Stimulated activated CD4-positive, alpha-beta T cell treated with anti-CD3 and anti-CD28 coated beads, TNF-alpha, amount 100 ng/mL, for 1 hour (primary cell): ENCODE measurements at places on chromosomes 2 and 18.

GRCh38 chr2:120873958-120874887, 138.6 kb downstream of the GLI2 start:
- no peak for DNase-seq

DNA sequence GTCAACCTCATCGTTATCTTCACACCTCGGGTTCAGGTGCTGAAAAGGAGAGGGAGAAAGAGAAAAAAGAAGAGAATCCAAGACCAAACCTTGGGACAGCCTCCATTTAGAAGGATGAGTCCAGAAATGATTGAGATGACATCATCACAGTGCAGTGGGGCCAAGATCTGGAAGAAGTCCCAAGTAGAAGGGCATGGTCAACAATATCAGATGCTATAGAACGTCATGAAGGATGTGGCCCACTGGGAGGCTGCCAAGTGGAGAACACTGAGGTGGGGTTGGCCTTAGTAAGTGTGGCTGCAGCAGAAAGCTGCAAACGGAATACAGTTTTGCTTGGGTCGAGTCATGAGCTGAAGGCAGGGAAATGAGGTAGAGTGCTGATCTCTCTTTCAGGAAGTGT, 91.1 kb upstream of the FZD7 start:
- no peak for DNase-seq

- no peak for DNase-seq
Observed at GRCh38 chr18:78074400-78075020, 824.9 kb downstream of the GALR1 start.

- no peak for DNase-seq
Observed at GRCh38 chr2:213834746-213835145, 550.5 kb downstream of the SPAG16 start.

GRCh38 chr2:196961889-196962288, 35.4 kb upstream of the PGAP1 start:
- DNase-seq: no peak

DNA sequence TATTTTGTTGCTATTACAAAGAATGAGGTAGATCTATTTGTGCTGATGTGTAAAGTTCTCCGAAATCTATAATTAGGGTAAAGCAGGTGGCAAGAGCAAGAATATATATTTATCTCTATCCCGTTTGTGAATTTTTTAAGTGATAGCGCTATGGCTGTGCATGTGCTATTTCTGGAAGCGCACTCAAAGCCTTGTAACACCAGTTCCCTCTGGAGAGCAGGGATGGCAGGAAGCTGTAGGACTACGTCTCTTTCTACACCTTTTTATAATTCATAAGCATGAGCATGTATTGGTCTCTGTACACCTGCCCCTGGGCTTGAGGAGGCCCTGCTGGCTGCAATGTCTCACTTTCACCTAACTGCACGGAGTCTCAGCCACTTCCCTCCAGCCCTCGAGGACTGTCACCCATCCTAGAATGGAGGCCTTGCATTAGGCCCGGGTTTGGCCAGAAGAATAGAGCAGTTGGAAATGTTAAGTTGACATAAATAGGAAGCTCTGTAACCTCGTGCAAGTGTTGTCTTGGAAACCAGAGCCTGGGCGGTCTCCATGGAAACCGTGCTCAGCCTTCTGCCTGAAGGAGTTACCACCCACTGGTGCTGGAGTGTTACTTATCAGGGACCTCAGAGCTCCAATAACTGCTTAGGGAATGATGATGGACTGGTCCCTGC, 20.9 kb downstream of the ITM2C start:
- DNase-seq: no peak

DNA sequence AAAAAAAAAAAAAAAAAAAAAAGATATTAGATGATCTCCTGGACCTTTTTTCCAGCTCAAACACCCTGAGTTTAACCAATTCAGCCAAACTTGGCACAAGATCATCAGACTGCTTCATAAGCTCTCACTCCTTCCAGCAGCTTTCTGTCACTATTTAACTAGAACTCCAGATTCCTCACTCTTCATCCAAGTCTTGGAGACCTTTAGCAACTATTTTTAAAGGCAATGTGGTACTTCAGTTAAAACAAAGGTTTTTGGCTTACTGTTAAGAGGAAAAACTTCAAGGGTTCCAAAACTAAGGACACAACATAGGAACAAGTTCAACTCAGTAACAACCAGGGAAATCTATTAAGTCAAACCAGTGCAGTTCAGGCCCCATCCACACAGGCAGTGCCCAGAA, 23.2 kb downstream of the LAMA1 start:
- DNase-seq: no peak

- DNase-seq: no peak
Observed at GRCh38 chr2:79511320-79511951, 1.4 kb upstream of the CTNNA2 start.

GRCh38 chr18:50027996-50028395, 167.0 kb downstream of the MYO5B start:
- DNase-seq: no peak

- no peak for DNase-seq
Observed at GRCh38 chr2:57207191-57207590, 839.4 kb upstream of the VRK2 start.

DNA sequence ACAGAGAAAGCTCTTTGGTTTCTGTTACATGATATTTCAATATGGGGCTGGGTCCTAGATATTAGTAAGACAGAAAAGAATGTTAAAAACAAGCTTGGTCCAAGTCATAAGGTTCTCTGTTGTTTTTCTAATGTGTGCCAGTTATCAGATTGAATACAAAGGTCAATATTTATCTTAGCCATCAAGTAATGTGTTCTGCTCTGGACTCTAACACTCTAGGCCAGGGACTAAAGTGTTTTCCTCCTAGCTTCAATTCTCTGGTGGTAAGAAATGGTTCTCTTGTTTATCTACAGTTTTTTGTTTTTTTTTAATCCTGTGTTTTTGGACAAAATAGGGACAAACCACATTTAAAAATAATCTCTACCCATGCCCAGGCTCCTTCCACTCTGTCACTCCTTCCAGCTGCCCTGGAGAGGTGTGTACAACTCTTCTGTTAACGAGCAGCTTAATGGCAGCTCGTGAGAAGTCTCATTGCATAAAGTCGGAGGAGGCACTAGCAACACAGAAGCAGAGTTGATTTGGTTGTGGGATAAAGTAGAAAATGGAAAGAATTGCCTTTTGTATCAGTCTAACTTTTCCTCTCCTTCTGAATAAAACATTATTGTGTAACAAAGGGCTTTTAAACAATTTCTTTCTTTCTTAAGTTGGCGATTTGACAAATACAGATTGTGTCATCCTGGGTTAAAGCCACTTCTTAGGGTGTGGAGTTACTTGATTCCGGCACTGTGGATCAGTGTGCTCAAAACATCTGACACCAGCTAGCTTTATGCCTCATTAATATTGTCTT, 8.0 kb upstream of the SESTD1 start:
- no peak for DNase-seq

DNA sequence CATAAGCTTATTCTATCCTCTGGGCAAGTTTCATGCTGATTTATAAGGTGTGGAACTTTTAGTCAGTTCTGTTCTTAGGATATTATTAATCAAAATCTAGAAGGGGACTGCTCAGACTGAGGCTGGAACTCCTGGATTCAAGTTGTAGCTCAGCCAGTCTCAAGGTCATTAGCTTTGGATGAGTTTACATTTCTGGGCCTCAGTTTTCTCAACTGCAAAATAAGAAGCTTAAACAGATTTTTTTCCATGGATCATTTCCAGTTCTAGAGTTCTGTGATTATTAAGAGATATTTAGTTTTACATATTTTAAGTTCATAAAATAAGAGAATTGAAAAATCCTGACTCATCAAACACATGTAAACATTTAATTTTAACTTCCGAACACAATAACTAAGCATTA, 442.5 kb upstream of the PKDCC start:
- DNase-seq: no peak

DNA sequence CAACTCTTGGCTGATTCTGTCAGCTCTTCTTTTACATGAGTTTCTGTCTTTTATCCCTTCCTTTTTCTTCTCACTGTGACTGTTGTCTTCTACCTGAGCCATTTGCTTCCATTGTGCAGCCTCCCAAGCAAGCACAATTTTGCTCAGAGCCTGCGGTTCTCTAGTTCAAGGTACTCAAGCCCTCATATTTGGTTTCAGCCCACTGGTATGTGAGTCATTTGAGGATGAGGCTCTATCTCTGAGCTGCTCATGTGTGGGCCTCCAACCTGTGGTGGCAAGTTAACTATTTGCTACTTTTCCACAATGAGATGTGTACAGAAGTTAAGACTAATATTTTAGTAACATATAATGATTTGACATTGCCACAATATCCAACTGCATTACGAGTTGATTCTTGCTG, 183.0 kb downstream of the PHLPP1 start:
- DNase-seq: no peak

DNA sequence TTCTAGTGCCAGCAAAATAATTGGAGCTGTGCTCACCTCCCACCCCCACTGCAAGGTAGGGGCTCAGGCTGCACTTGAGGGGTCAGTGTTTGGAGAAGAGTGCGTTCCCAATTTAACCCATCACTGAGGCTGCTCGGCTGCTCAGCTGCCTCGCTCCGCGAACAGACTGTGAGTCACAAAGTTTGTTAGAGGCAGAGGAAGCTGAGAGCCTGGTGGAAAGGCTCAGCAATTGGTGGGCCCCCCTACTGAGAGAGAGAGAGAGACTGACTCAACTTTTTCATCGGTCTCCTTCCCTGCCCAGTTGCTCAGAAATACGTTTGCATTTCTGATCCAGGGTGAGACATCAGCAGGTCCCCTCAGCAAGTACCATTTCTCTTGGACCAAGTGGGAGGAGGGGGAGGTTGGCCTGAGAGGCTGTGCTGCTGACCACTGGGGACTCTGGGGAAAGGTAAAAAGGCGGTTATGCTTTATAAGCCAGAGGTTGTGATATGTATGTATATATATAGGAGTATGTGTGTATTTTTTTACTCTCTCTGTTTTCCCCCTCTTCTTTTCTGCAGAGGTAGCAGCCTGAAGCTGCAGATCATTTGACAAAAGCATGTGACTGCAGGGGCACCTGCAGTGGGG, 1.5 kb downstream of the EFR3B start:
- no peak for DNase-seq

- DNase-seq: no peak
Observed at GRCh38 chr2:222576171-222577081, 79.5 kb downstream of the FARSB start.

DNA sequence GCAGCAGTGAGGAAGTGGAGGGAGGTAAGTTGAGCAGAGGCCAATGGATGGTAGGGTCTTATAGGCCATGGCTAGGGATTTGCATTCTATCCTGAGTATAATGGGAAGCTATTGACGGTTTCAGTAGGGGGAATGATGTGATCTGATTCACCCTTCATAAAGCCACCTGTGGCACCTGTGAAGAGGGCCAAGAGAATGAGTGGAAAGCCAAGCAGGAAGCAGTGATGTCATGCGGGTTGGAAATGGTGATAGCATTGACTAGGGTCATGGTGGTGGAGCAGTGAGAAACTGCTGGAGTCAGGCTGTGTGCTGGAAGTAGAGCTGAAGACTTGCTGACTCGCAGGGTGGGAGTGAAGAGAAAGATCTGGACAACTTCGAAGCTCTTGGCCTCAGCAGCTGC, 111.7 kb downstream of the MARCHF4 start:
- no peak for DNase-seq

GRCh38 chr2:176560296-176560695, 291.1 kb downstream of the MTX2 start:
- DNase-seq: no peak

GRCh38 chr2:239865059-239865639, 160.0 kb downstream of the NDUFA10 start:
- no peak for DNase-seq

DNA sequence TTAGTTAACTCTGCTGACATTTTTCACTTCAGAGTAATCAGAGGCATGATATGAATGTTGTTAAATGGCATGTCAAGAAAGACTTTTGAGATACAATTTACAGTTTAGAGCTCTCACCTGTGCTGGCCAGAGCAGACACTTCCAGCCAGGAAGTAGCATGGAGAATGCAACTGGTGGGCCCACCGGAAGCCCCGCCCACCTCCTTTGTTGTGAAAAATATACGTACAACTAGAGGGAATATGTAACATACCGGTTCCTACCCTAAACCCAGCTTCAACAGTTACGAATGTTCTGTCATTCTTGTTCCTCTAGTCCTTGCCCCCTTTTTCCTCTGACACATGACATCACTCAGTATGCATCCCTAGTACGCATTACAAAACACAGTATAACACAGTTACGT, 70.2 kb upstream of the ITM2C start:
- DNase-seq: no peak

- DNase-seq: no peak
Observed at GRCh38 chr2:147224070-147224469, 620.8 kb upstream of the ACVR2A start.
